ENCODE measurements at places on chromosomes 16 and 17. TPM values are rescaled to one million over a fixed set of nuclear protein-coding genes. Genes with fewer than 3 reads are reported as not detected.

C17orf107 gene
- 26.4 TPM for total RNA-seq

NLRC5 gene
- 246 TPM for total RNA-seq

HLF gene
- 1.7 TPM for total RNA-seq

KRTAP16-1 gene
- total RNA-seq, result 0.21 TPM

SLC9A5 gene
- 0.63 TPM for total RNA-seq

ARL5C gene
- total RNA-seq, result not detected

CTRB2 gene
- total RNA-seq, result not detected
